ENCODE measurements at places on chromosomes 13 and 19.
A peak's percentile ranks its signal among the peaks of the same experiment; 100 is the strongest.

GRCh38 chr13:98262292-98262691 is 85.2 kb upstream of the RNF113B start:
- no peak for DNase-seq

- DNase-seq, result no peak
Measured at GRCh38 chr19:13817615-13818371, 22.6 kb downstream of the ZSWIM4 start.

DNA sequence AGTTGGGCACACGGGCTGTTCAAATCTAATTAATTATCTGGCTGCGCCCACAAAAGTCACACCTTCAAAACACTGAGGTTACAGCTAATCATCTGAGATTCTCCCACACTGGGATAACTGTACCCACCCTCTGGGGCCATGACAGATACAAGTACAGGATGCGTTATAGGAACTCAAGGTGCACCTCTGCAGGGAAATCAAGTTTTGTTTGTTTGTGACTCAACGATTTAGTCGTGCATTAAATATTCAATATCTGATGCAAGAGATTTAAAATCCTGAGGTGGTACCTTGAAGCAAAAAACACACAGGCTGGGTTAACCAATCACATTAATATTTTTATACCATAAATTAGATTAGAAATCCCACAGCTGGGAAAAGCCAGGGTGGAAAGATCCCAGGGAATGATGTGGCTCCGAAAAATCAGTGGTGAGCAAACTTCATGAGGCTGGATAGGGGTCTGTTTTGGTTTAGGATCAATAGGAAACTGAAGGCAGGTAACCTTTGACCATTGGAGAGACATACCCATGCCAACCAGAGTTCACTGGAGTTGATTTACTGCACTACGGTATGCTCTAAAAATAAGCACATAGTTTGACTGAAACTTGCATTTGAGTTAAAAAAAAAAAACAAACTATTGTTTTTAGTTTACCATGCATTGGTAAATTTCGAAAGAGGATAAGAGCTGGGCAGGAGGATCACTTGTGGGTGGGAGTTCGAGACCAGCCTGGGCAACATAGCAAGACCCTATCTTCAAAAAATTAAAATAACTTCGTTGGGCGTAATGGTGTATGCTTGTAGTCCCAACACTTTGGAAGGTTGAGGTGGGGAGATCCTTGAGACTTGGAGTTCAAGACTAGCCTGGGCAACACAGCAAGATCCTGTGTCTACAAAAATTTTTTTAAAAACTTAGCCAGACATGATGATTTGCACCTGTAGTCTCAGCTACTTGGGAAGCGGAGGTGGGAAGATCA is 23.9 kb upstream of the CEBPG start:
- DNase-seq, result no peak

- DNase-seq, result no peak
Measured at GRCh38 chr19:52115526-52116053, 20.0 kb upstream of the ZNF841 start.

- DNase-seq, result no peak
Measured at GRCh38 chr13:50152224-50152623, 137.0 kb downstream of the KCNRG start.

DNA sequence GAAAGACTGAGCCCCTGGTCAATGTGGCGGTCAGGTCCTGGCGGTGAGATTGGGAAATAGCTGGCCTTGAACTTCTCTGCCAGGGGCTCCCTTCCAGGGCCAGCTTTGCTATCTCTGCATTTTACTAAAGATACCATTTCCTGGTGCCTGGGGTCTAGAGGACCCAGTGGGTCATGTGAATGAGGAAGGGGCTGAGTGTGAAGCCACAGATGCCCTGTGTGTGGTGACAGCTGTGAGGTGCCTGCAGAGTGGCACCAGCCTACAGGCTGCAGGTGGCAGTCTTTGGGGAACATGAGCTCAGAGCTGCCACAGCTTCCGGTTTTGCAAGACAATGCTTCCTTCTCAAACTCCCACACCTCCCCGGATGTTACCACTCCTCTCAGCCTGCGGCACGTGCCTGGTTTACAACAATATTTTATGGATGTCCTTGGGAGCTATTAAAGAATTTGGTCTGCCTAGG is 5.2 kb upstream of the MLNR start:
- no peak for DNase-seq

GRCh38 chr13:48490241-48490640 is 42.6 kb downstream of the RCBTB2 start:
- no peak for DNase-seq

DNA sequence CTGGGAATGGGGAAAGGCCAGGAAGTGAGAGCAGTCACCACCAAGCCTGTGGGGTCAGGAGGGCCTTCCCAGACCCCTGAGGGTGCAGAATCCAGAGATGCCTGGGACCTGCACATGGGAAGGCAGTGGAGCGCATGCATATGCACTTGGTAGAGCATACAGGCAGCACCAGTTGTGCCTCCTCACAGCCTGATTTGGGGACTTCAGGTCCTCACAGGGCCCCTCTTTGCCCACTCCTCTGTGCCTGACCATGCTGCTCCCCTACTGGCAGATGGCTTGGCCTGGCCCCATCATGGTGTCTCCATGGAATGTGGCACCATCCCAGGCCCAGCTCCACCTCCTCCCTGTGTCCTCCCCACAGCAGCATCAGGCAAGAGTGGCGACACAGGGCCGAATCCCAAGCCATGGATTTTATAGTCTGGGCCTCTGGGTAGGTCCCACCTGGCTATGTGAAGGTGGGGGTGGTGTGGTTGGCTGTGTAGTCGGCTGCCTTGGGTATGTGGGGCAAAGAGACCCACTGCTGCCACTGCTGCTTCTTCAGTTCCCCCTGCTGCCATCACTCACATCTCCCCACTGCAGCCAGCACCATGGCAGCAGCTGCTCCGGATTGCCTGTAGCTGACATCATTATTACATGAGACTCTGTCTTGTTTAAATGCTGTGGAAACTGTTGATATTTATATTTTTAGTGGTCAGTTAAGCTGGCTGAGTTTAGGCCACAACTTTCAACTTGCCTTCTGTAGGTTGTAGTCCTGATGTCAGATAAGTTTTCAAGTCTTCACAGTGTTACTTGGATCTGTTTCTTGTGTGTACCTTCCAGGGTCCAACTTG is 247.0 kb downstream of the GPC6 start:
- DNase-seq, result no peak

GRCh38 chr13:114079601-114080536 is 52.6 kb downstream of the RASA3 start:
- DNase-seq, result no peak

- DNase-seq, result no peak
Measured at GRCh38 chr13:24292481-24292880, 16.9 kb upstream of the C1QTNF9 start.

GRCh38 chr19:53076984-53077383 is 26.2 kb downstream of the ZNF160 start:
- DNase-seq, result no peak

GRCh38 chr13:109790942-109791605 is 4.7 kb upstream of the IRS2 start:
- peak; percentile 57 for DNase-seq

- no peak for DNase-seq
Measured at GRCh38 chr13:67967031-67967430, 736.9 kb upstream of the PCDH9 start.

GRCh38 chr19:38030686-38031422 is 123.8 kb downstream of the SIPA1L3 start:
- no peak for DNase-seq

DNA sequence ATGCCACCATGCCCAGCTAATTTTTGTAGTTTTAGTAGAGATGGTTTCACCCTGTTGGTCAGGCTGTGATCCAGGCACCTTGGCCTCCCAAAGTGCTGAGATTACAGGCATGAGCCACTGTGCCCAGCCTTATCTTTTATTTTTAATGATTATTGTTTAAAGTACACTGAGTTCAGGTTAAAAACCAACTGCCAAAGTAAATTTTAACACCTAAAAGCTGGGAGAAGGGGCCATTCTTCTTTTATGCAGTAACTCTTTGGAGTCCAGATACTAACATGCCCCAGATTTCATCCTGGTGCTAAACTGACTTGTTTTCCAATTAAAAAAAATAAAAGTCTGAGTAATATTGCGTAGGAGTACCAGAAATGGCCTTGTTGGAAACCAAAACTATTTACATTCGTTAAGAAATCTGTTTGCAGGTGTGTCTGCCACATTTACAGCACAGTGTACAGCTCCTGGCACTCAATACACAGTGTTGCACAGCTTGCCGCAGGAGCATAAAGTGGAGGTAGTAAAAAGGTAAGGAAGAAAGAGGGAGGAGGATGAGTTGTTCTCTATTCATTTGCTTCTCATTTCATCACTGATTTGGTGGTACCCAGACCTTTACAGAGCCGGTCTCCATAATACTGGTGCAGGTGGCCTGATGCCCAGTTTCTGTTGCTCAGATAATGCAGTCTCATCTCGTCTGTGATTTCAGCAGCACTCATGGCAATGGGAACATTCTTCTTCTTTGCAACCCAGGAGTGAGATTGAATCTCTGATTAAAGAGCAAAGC is 108.9 kb downstream of the PCCA start:
- no peak for DNase-seq

DNA sequence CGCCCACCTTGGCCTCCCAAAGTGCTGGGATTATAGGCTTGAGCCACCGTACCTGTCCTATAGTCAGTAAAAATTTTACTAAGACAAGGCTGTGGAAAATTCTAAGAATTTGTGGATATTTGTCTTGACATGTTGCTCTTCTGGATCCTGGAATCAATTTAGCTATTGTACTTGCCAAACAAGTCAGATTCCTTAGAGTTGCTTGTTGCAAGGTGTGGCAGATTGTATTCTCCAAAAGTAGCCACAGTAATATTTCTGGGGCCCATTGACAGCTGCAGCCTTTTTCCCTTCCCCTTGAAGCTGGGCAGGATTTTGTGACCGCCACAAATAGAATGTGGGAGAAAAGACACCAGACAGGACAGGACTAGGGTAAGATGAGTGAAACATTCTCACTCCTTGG is 98.8 kb upstream of the TMTC4 start:
- no peak for DNase-seq
